ENCODE measurements at places on chromosomes 3 and 15.

- DNase-seq = no peak
Measured at GRCh38 chr3:108378153-108378951, 82.0 kb downstream of the HHLA2 start.

DNA sequence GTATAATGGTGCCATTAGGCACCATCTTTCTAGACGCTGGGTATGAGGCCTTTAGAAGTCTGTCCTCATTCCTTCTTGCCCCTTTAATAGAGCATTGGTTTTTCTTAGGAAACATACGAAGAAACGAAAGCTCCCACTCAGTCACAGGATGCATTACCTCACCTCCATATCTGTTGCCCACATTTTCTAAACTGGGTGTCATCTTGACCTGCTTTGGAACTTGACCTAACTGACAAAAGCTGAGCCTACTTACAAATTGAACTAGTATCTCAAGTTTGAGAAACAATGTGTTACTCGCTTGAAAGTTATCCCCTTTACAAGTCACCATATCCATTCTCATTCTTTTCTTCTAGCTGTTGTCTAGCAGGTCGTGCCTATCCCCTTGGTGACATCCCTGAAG is 102.7 kb downstream of the VPS8 start:
- DNase-seq = no peak

- DNase-seq = no peak
Measured at GRCh38 chr3:43862470-43862869, 171.7 kb downstream of the ABHD5 start.

GRCh38 chr3:123070510-123070909 is 3.7 kb downstream of the PDIA5 start:
- DNase-seq = no peak

DNA sequence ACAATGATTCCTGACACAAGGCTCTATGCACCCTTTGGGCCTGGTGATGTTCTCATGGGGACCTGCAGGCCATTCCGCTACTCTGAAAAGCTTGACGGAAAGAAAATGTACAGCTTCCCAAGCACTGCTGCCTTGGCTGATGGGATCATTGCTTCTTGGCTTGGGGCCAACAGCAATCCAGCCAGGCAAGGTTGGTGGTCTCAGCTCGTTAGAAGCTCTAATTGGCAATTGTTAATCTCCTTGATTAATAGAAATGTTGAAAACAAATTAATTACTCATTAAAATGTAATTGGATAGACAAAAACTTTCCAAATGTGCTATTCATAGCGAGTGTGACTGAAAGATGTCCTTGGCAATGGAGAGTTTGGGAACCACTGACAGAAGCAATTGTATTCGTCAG is 16.3 kb upstream of the MYZAP start:
- DNase-seq = no peak

GRCh38 chr3:17551333-17551732 is 191.1 kb downstream of the TBC1D5 start:
- no peak for DNase-seq

DNA sequence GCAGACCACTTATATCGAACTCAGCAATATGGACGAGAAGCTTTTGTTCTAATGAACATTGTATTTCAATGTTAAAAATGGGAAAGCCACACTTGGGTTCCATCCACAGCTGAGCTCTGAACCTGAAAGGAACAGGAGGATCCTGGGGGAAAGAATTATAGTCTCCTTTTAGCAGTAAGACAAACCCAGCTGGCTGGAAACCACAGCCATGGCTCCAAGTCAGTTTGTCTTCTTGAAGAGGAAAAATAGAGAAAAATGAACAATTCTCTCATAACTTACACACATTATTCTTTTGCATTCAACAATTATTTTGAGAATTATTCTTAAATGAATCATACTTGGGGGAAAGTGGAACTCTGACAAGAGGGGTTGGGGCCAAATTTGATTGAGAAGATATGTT is 149.2 kb upstream of the VEPH1 start:
- no peak for DNase-seq

DNA sequence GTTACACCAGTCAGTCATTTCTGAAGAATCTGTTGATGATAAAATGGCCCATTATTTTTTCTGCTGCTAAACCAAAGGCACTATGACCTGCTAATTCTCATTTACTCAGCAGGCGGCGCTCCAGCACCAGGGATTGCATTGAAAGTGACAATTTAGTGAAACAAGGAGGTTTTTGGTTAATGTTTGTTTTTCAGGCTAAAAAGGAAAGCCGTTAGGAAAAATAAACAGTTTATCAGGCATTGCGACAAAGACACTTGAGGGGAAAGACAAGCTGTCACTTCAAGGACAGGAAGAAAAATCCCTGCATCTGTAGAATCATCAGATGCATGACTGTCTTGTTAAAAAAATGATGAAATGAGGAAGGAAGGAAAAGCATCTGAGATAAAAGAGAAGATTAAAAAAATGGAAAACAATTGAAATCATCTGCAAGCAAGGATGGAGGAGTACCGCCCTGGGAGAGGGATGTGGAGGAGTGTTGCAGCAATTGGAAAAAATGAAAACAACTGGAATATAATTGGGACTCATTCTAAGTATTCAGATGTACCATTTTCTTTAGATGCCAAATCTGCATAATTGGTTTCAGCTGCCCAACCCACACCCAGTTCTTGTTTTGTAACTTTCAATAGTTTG is 54.0 kb downstream of the NR1D2 start:
- DNase-seq = no peak

DNA sequence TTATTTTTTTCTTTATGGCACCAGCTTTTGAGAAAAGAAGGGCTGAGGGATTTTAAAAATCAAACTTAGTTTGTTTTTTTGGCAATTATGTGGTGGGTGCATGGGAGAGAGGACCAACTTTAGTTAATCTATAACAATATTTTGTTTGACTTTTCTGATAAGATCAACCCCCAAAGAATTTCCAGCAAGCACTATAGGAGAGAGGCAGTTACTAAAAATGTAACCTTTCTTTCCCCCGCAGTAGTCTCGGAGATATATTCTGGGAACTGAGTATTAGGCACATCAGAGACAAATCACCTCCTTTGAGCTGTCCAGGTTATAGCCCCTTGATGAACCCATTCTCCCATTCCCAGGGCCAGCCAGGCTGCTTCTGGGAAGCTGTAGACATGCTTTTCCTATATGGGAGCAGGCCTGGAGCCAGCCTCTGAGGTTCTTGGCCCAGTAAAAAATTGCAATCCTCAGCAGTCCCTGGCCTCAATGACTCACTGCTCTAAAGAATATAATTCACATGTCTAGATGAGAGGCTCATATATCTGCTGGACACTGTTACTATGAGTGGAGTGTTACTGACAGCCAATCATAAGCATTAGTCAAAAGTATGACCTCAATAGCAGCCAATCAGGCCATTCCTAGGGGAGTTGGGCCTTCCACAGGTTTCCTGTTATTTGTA is 138.3 kb upstream of the AGBL1 start:
- DNase-seq = no peak

GRCh38 chr3:177282119-177282655 is 84.9 kb upstream of the TBL1XR1 start:
- DNase-seq = peak; percentile 100

- DNase-seq = no peak
Measured at GRCh38 chr15:80240276-80240675, 11.7 kb downstream of the CTXND1 start.

GRCh38 chr15:28125673-28126651 is 26.8 kb upstream of the OCA2 start:
- peak; percentile 33 for DNase-seq

GRCh38 chr3:196220587-196220986 is 4.3 kb downstream of the SLC51A start:
- no peak for DNase-seq

DNA sequence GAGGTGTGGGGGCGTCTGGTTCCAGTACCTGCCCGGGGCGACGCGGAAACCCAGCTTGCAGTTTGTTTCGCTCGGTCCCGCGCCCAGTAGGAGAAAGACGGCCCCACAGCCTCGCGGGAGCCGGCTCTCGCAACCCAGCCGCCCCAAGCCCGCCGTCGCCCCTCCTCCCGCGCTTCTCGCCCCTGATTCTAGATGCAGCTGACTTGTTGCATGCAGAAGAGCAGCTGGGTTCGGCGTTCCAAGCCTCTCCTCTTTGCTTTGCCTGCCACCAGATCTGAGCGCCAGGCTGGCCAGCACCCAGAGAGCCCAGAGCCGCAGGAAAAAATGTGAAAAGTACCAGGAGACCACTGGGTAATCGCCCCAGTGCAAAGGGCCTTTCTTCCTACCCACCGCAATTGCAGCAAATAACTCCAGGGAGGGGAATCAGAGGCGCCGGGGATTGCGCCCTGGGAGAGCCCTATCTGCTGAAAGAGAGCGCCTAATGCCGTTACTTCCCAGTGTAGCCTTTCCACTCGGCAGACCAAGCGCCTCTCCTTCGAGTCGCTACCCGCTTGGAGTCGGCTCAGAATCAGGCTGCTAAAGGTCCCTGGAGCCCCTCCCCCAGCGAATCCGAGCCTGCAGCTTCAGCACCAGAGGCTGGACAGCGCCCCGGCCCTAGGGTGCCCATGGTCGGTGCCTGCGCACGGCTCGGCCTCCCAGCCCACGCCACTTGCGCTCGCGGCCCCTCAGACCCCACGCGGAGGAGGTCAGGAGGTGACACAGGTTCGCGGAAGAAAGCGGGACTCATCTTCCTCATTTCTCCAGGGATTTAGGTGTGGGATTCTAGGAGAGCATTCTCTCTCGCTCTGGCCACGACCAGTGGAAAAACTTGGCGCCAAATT is 15.7 kb upstream of the AEN start:
- DNase-seq = no peak

DNA sequence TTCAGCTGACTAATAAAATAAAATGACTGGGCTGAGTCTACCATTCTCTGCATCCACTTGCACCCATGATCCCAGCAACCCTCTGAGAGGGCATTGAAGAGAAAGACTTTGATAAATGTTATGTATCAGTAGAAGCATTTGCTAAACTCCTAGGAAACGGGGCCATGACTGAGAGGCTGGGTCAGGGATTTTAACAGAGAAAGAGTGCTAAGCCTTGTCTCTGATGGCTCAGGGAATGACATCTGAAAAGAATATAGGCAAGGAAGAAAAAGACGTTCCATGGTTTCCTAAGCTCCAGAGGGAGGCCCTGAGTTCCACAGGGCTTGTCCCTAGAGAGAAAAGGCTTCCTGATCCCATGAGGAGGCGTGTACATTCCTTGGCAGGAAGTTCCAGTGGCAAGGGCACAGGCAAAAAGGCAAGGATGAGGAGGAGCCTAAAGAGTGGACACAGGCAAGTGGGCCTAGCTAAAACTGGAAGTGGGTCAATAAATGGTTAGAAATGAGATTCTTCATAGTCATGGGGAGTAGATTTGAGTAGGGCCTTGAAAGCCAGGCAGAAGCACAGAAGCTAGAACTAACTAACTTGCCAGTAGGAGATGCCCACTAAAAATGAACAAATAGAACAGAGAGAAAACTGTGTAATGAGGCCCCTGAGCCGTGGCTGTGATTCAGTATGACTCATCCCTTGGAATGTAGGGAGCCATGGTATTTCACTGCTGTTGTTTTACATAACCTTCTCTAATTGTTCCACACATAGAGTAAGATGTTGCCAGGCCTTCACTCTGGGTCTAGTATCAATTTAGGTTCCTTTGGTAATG is 44.9 kb upstream of the MANF start:
- no peak for DNase-seq

DNA sequence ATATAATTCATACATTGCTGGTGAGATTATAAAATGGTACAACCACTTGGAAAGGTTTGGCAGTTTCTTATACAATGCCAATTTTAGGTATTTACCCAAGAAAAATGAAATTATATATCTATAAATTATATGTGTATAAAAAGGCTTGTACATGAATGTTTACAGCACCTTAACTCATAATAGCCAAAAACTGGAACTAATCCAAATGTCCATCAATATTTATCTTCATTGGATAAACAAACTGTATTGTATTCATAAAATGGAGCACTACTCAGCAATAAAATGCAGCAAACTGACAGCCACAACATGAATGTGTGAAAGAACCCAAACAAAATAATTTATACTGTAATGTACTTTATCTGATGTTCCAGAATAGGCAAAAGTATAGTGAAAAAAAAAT is 33.6 kb upstream of the EIF5A2 start:
- no peak for DNase-seq

DNA sequence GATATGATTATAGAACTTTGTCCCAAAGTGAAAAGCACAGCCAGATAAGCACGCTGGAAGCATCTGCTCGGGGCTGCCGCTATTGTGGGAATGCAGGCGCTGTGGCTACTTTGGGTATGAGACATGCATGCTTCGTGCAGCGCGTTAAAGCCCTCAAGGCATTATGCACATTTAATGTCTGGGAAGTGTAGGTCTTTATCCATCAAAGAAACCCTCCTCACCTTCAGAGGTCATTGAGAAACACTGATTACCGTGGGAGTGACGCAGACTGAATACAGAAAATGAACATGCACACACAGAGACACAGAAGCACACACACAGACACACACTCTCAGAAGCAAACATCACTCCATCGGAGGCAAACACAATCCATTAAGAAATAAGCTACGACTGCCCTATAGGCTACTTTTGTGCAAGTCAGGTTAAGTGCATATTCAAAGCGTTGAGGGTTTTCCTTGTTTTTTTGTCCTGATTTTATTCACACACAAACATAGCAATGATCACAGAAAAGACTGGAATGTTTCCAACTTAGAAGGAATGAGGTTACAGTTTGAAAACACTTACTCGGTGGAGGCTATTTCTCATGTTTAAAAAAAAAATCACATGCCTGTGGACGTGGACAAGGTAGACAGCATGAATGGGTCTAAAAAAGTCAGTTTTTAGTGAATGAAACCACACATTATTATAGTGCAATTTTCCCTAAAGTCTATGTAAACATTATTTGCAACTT is 68.5 kb downstream of the PLCH1 start:
- no peak for DNase-seq

GRCh38 chr3:11616551-11616950 is 27.2 kb downstream of the VGLL4 start:
- DNase-seq = no peak

DNA sequence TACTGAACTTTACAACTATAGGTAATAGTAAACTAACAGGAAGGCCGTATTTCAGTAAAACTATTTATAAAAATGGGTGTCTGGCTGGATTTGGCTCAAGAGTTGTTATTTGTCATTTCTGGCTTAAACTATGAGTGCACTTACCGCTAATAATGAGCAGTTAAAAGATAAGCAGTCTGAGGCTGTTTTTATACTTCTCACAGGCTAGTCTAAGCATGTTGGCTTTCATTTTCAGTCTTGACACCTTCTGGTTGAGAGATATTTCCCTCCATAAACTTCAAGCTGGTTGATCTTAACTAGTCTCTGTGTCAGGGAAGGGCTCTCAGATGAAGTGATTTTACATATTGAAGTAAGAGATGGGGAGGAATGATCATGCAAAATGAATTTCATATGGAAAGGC is 96.1 kb downstream of the RSRC1 start:
- DNase-seq = no peak

DNA sequence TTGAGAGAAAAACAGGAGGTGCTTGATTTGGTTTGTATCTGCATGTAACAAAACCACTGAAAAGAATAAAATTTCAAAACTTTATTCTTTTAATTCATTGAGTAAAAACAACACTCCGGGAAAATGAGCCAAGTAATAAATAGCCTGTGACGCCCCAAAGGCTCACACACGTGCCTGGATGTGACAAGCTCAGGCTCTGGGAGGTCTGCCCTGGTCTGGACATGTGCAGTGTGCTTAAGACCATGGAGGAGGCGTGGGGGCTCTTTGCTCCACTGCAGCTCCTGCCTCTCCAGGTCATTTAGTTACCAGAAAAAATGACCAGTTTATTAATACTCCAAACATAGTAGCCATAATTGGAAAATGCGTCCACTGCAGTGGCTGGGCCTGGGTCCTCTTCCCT is 8.6 kb upstream of the NME9 start:
- no peak for DNase-seq

- DNase-seq = no peak
Measured at GRCh38 chr15:52039925-52040781, 21.1 kb downstream of the MAPK6 start.

- DNase-seq = no peak
Measured at GRCh38 chr3:165491487-165491886, 295.3 kb upstream of the SLITRK3 start.

Data from NCI-H1105 (cell line).